ENCODE measurements at places on chromosomes 5 and 9. TPM values are rescaled to one million over a fixed set of nuclear protein-coding genes. Genes with fewer than 3 reads are reported as not detected.

DNA sequence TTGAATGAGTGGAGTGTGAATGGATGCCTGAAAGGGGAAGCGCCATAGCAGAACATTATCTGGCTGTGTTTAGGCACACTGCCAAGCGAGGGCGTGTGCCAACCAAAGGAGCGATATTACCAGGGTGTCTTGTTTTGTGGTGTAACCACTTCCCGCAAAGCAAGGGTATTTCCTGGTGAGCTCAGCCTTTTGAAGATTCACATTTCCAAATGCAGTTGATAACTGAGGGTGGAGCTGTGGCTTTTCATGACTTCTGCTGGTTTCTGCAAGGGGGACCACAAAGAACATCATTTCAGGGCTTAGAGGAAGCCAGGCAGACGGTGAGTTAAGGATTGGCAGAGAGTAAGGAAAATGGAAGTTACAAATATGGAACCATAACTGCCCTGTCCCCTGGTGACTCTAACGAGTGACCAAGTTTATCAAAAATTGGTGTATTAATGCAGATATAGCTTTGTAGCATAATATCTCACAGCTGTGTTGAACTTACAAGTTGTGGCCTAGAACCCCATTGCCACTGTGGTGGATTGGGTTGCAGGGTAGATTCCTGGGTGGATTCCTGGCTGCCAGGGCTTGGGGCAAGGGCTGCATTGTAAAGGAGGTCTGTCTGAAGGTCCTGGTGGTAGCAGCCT is 71.4 kb downstream of the RALGPS1 start:
- H3K27me3 ChIP-seq: no peaks in the 10 kb centered on the region
- H3K4me1 ChIP-seq: peaks cover 7% of the 10 kb centered on the region
- peaks cover 12% of the 10 kb centered on the region for H3K36me3 ChIP-seq
- no peak overlapping the region for H3K27ac ChIP-seq
- no peak overlapping the region for H3K4me3 ChIP-seq
- no peak for DNase-seq

The DNM1 gene
- polyA plus RNA-seq: 410 TPM

The COX7C gene
- 1,034 TPM for polyA plus RNA-seq

The LCN10 gene
- polyA plus RNA-seq: not detected

DNA sequence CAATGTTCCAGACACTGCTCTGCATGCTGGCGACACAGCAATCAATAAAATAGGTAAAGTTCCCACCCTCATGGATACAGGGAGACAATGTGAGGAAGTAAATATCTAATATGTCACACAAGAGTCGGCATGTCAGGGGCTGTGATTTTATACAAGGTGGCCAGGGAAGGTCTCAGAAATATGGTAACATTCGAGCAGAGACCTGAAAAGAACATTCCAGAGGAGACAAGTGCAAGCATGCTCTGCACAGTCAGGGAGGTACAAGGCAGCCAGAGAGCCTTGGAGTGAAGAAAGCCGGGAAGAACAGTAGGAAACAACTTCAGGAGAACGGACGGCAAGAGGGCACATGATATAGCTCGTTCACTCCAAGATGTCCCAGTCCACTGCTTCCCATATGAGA is 89.2 kb upstream of the ZNF462 start:
- no peaks in the 10 kb centered on the region for H3K27me3 ChIP-seq
- no peak overlapping the region for H3K4me3 ChIP-seq
- no peaks in the 10 kb centered on the region for H3K4me1 ChIP-seq
- DNase-seq: no peak

GRCh38 chr5:116478491-116478890 is 96.1 kb downstream of the SEMA6A start:
- peaks cover 27% of the 10 kb centered on the region for H3K36me3 ChIP-seq
- no peaks in the 10 kb centered on the region for H3K27me3 ChIP-seq
- no peak overlapping the region for H3K4me3 ChIP-seq
- H3K4me1 ChIP-seq: peaks cover 2% of the 10 kb centered on the region
- H3K27ac ChIP-seq: no peak overlapping the region
- no peak for DNase-seq

GRCh38 chr9:35599763-35600604 is 5.1 kb upstream of the TESK1 start:
- H3K4me3 ChIP-seq: no peak overlapping the region
- H3K36me3 ChIP-seq: peaks cover 3% of the 10 kb centered on the region
- no peaks in the 10 kb centered on the region for H3K27me3 ChIP-seq

The DBH gene
- 1.3 TPM for polyA plus RNA-seq

GRCh38 chr9:113403646-113404045 is 2.6 kb upstream of the ALAD start:
- H3K4me3 ChIP-seq: no peak overlapping the region
- no peak overlapping the region for H3K27ac ChIP-seq
- DNase-seq: no peak
- H3K36me3 ChIP-seq: peaks cover 7% of the 10 kb centered on the region
- H3K27me3 ChIP-seq: no peaks in the 10 kb centered on the region

DNA sequence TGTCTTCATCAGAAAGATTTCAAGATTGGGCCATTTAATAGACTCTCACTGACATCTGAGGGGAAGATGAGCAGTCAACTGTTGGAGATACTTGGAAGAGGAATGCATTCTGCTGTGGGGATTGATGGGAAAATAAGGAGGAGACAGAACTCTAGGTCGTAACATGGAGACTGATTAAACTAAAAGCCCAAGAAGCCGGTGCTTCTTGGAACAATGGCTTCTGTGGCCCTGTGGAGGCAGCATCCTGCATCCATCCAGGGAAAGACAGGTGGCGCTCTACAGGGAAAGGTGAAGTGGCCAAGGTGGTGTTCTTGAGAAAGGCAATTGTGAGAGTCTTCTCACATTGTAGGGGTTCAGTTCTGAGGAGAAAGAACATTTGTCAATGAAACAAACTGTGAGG is 31.3 kb downstream of the ZFAND5 start:
- no peaks in the 10 kb centered on the region for H3K27me3 ChIP-seq
- no peaks in the 10 kb centered on the region for H3K4me1 ChIP-seq
- no peak overlapping the region for H3K27ac ChIP-seq
- no peak for DNase-seq
- no peaks in the 10 kb centered on the region for H3K36me3 ChIP-seq

- H3K27me3 ChIP-seq: no peaks in the 10 kb centered on the region
- DNase-seq: no peak
- no peak overlapping the region for H3K27ac ChIP-seq
Observed at GRCh38 chr9:70881333-70881732, 240.1 kb downstream of the TRPM3 start.

- H3K27me3 ChIP-seq: no peaks in the 10 kb centered on the region
- no peaks in the 10 kb centered on the region for H3K36me3 ChIP-seq
- H3K27ac ChIP-seq: no peak overlapping the region
- H3K4me1 ChIP-seq: peaks cover 2% of the 10 kb centered on the region
Observed at GRCh38 chr5:111383288-111383970, 128.9 kb downstream of the STARD4 start.

The FABP6 gene
- polyA plus RNA-seq: 6.4 TPM

- H3K36me3 ChIP-seq: no peaks in the 10 kb centered on the region
- no peak for DNase-seq
- no peak overlapping the region for H3K27ac ChIP-seq
- H3K4me3 ChIP-seq: no peak overlapping the region
Observed at GRCh38 chr5:171379961-171380360, 7.7 kb upstream of the NPM1 start.

Data from spinal cord (tissue), 10 donors.